ENCODE measurements at places on chromosomes 7 and 10.

- no peak for DNase-seq
Observed at GRCh38 chr7:128203047-128203491, 38.0 kb upstream of the LEP start.

GRCh38 chr10:69715156-69715898 is 85.3 kb downstream of the FAM241B start:
- no peak for DNase-seq

- no peak for DNase-seq
Observed at GRCh38 chr10:78476844-78477243, 443.2 kb downstream of the RPS24 start.

- DNase-seq: no peak
Observed at GRCh38 chr7:2131341-2131740, 101.4 kb downstream of the MAD1L1 start.

DNA sequence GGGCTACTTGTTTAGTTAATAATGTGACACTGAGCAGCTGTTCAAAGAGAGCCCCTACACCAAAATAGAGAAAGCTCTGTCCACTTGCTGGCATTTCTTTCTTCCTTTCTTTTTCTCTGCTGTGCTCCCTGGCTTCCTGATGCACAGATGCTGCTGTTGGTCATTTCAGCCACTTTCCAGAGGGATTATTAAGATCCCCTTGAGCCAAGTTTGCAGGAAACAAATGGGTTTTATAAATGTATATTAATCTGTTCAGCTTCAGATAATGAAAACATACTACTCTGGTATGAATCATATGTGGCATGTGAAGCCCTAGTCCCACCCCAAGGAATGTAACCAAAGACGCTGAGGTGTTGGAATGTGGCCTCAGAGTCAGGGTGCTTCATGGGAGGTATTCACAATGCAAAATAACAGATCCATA is 638.2 kb upstream of the FZD8 start:
- no peak for DNase-seq
